ENCODE measurements at places on chromosomes 1 and 21.

DNA sequence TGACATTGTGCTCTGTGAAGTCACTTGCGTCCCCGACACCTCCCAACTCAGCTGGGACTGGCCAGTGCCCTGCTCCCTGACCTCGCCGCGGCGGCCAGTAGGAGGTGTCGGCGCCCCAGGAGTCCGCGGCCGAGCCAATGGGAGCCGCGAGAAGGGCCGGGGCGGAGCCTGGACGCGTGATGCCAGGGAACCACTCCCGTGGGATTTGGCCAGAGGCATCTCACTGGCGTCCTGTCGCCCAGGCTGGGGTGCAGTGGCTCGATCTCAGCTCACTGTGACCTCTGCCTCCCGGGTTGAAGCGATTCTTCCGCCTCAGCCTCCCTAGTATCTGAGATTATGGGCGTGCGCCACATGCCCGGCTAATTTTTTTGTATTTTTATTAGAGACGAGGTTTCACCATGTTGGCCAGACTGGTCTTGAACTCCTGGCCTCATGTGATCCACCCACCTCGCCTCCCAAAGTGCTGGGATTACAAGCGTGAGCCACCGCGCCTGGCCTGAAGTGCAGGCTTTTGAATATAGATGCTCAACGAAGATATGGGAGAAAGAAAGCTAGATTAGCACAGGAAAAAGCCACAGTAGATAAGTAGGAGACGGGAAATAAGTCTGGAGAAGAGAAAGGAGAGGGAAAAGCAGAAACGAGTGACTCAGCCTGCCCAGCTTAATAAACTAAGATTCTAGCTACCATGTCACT lies 38.0 kb downstream of the ZBTB8OS start:
- DNase-seq: peak; percentile 74

GRCh38 chr1:176195547-176195946 lies 11.5 kb downstream of the COP1 start:
- DNase-seq: no peak

DNA sequence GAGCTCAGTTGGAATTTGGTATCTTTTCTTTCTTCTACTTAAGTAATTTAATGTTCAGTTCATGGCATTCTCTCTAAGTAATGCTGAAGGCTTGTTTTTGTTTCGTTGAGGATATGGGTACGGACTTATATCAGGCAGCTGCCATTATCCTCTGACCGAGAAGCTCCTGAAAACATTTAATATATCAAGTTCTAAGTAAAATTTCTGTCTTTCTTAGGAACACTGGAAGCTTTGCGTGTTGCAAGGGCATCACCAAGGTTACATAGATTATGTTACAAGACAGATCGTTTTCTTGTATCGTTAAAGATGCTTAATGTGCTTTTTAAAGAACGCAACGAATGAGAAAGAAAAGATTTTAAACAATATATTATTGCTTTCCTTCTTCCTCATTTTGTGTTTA lies 1.0 kb upstream of the GALNT2 start:
- peak; percentile 4 for DNase-seq

DNA sequence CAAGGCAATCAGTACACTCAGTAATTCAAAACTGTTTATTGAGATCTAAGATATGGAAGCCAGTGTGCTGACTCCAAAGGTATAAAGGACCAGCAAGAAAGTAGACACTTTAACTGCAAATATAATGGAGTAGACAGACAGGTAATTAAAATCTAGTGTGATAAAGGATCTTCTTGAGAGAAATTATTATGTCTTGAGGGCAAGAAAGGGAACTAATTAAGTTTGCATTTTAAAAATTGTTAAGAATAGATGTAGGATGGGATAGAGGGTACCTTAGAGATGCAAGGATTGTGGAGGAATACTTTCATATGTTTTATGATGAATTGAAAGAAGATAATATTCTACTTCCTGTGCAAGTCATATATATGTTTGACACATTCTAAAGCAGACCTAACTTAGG lies 825.3 kb downstream of the LTN1 start:
- no peak for DNase-seq

DNA sequence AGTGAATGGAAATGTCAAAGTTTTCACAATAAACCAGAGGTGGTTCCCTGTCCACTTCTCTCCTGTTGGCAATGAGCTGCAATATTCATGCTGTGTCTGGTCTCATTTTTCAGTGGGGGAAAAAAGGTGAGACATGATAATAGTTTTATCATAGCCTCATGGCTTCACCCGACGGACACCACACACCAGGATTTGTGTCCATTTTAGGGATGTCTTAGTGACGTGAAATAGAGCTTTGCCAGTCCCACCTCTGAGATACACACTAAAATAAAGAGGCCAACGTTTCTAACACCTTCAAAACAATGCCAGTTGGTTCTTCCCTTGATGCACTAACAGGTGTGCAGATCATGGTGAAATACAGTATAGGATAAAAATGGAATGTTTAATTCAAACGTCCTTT lies 91.5 kb upstream of the TLR5 start:
- DNase-seq: peak; percentile 7

- DNase-seq: no peak
Measured at GRCh38 chr1:29047142-29047541, 76.6 kb downstream of the TMEM200B start.

- DNase-seq: peak; percentile 87
Measured at GRCh38 chr1:198157241-198157846, 546 bp downstream of the NEK7 start.

DNA sequence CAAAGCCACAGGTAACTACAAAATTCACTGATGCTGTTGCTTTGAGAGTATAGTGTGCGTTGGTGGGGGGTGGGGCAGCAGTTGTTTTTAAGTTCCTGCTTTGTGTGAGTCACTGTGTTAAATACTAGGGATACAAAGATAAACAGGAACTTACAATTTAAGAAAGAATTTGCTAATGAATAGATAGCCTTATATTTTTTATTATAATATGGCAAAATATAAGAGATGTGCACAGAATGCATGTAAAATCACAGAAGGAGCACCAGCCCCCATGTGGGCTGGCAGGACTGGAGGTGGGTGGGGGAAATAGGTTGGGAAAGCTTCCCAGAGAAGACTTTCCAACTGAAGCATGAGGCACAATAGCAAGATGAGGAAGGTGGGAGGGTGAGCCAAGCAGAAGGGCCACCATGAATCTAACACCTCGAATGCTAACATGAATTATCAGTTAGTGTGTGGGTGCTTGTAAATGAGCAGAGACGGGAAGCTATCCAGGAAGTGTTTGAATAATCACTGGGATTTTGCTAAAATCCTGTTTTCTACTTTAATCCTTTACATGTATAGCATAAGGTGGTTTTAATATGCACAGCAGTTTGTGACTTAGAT lies 57.0 kb upstream of the RAVER2 start:
- no peak for DNase-seq

GRCh38 chr1:187999973-188000372 lies 1171.2 kb downstream of the PLA2G4A start:
- no peak for DNase-seq

- no peak for DNase-seq
Measured at GRCh38 chr1:53636621-53637171, 102.3 kb downstream of the GLIS1 start.

DNA sequence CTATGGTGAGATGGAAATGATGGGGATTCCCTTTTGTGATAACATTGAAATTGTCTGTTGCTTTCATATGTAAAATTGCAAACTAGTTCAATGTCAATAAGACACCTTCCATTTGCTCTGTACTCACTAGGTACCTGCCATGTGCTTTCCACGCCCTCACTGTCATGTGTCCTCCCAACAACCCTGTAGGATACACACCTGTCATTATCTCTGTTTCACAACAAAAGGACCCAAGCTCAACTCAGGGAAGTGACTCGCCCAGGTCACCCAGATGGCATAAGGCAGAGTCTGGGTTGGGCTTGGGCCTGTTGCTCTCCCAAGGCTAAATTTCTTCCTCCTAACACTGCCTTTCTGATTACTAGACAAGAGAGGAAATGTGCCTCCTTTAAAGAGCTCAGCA lies 45.3 kb upstream of the MCOLN3 start:
- no peak for DNase-seq

DNA sequence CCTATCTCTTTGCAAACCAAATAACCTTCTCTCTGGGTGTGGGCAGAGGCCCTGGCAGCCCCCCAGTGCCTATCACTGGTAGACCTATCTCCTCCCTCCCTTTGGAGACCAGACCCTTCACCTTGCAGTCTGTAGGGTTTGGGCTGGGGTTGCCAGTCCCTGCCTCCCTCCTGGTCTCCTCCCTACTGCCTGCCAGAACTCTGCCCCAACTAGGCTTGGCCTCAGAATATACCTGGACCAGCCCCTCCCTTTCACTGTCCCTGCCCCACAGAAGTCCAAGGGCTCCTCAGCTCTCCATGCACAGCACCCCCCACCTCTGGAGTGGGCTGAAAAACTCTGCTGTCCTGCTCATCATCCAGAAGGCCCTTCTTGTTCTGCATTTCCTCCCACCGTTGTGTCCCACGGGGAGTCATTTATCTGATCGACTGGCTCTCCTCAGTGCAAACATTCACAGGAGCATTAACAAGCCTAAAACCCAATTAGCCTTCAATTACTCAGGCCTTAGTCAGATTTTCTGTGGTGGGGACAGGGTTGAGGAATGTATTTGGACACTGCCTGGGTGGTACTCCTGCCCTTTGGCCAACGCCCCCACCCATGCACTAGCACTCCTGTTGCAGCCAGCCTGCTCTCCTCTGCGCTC lies 27.7 kb upstream of the DMBX1 start:
- DNase-seq: no peak

DNA sequence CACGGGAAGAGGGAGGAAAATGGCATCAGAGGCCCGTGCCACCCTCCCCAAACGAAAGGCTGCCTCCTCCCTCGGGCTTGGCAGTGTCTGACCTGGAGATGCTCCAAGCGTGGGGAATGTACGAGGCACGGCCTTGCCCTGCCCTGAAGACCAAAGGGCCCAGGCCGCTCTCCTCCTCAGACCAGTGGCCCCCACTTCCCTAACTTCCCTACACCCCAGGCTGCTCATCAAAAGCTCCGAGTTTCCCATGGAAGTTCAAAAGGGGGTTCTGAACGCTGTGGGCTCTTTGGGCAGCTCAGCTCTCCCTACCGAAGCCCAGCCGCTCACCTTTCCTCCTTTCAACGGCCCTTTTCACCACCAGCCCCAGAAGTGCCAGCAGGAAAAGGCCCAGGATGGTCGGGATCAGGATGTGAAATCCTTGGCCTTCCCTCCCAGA lies 11.8 kb downstream of the FCMR start:
- no peak for DNase-seq

GRCh38 chr1:89556726-89557444 lies 32.3 kb downstream of the LRRC8B start:
- no peak for DNase-seq

DNA sequence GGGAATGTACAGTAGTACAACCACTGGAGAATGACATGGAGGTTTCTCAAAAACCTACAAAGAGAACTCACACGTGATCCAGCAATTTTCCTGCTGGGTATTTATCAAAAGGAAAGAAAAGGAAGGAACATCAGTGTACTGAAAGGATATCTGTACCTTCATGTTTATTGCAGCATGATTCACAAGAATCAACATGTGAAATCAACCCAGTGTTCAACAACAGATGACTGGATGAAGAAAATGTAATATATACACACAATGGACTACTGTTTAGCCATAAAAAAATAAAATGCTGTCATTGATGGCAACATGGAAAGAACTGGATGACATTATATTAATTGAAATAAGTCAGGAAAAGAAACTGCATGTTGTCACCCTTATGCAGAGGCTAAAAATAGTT lies 19.0 kb upstream of the CYP4A11 start:
- no peak for DNase-seq

DNA sequence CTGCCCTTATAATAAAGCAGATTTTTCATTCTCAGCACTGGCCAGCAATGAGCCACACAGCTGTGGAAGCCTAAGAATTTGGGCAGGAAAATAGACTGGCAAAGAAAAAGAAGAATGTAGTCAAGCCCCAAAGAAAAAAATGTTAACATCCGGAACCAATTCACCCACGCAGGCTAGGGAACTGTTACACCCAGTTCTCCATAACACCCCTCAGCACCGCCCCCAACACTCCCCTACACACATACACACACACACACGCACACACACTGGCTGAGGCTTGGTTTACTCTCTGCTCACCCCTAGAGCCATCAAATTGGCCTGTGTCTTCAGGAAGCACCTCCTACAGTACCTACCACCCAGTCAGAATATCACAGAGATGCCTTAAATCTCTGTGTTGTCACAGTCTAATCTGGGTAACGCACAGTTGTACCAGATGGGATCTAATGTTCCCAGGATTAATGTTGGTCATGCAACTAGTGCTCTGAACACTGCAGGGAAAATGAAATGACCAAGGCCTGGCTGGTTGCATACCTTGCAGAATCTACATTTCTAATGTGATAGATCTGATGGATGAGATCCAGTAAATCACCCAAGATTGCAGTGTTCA lies 14.5 kb downstream of the TBX15 start:
- no peak for DNase-seq

DNA sequence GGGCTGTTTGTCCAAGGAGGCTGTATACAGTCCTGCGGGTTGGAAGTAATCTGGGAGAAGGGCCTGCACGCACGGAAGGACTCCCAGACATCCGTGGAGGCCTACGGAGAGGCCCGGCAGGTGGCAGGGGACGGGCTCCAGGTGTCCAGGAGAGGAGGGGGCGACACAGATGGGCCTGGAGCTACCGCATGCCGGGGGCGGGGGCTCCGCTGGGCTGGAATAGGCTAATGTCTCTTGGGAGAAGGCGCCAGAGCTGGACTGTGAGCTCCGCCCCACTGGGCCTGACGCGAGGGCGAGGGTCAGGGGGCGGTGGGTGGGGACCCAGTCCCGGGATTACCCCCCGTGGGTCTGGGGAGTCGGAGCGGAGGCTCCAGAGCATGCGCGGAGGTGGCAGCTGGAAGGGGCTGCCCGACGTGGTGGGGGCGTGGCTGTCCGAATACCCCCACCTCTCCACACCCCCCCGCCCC lies 659 bp downstream of the AGO1 start:
- DNase-seq: peak; percentile 65

DNA sequence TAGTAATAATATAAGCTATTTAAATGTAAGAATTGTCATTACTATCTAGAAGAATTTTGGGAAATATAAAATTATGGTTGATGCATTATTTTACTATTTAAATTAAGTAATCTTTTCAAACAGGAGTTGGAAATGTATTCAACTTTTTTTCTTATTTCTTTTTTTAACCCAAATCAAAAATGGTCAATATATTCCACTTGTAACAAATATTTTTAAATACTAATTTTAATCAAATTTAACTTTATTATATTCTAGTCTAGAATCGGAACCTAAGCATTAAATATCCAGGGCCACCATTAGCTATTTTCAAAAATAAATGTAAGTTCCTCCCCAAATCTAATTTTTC lies 37.2 kb upstream of the S1PR1 start:
- DNase-seq: no peak

All from stimulated activated CD8-positive, alpha-beta memory T cell treated with anti-CD3 and anti-CD28 coated beads, Interleukin-4, amount 100 ng/mL, for 48 hours (primary cell).